ENCODE measurements at places on chromosomes 3 and 15.

DNA sequence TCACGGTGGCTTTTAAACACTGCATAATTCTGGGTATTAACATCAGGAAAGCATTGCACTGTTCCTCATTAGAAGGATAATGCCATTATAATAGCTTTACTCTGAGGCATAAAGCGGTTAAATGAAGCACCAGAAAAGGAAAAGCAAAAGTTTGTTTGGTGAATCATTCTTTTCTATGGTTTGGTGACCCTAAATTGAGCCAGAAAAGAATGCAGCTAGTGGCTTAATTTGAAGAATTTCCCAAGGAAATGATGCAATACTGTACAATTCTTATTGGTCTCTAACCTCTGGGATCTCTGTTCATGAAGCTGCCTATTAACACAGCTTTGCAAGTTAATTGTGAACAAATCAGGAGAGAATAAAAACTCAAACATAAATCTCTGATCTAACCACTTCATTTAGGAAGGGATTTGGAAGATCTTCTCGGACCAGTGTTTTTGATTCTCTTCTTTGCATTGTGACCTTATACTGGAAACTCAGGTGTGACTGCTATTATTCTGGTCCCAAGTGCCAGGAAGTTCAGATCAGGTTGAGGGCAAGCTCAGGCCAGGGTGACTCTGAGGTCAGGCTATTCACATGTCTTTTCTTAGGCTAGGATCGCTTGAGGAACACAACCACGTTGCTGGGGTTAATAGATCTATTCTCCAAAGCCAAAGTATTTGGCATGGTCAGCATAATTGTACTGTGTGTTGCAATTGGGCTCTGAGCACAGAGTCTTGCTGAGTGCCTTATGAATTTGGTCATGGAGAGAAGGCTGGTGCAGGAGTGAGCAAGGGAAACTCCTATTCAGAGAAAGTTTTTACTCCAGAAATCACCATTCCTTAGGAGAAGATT, 11.3 kb upstream of the DLG1 start:
- no peak for DNase-seq

GRCh38 chr15:25783607-25784540, 79.3 kb downstream of the ATP10A start:
- peak; percentile 38 for DNase-seq

DNA sequence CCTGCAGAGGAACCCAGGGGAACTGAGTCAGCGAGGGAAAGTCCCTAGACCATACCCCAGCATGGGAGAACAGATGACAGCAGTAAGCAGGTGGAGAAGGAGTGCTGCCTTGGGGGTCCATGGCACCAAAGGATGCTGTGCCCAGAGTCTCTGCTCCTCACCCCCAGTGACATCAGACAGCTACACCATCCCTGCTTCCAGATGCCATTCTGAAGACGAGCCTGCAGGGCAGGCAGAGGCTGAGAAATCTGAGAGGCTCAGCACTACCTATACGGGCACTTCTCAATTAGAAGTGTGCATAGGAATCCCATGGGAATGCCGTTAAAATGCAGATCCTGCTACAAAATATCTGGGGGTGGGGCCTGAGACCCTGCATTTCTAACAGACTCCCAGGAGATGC, 211.3 kb upstream of the NSMCE3 start:
- DNase-seq, result no peak

- DNase-seq, result peak; percentile 33
These were observed 175.8 kb downstream of the FOXB1 start for GRCh38 chr15:60179786-60180391.

GRCh38 chr15:90106522-90107117, 4.4 kb upstream of the IDH2 start:
- DNase-seq, result peak; percentile 92

- no peak for DNase-seq
These were observed 1.4 kb upstream of the BHLHE40 start for GRCh38 chr3:4977853-4978203.

GRCh38 chr3:46913644-46914043, 36.1 kb downstream of the PTH1R start:
- no peak for DNase-seq

DNA sequence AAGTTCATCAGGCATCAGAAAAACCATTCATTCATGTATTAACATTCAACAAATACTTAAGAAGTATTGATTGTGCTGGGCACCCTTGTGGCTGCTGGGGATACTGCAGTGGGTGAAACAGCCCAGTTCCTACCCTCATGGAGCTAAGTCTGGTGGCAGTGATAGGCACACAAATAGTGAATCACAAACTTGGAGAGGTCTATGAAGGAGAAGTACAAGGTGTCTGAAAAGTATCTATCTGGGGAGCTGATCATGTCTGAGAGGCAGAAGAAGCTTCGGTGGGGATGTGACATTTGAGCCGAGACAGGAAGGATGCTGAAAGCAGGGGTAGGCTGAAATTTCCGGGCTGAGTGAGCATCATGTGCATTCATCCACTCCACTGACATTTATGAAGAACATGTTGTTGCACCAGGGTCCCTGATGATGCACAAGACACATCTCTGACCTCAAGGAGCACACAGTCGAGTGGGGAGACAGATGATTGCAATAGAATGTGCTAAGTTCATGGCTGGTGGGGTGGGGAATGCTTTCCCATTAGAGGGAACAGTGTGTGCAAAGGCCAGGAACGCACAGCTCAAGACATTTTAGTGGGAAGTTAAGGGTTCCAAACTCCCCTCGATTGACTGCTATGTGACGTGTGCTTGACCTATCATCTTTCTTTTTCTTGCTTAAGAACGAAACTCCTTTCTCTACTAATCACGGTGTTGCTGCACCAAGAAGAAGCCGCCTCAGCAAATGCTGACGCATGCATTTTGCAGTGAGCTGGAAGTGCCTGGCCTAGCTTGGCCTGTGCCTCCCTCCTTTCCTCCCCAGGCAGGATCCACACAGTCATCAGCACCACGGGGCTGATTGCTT, 309.1 kb upstream of the ICE2 start:
- no peak for DNase-seq

GRCh38 chr3:191762323-191762960, 301.5 kb downstream of the PYDC2 start:
- no peak for DNase-seq

GRCh38 chr3:188205992-188206416, 52.0 kb downstream of the LPP start:
- DNase-seq, result peak; percentile 15

DNA sequence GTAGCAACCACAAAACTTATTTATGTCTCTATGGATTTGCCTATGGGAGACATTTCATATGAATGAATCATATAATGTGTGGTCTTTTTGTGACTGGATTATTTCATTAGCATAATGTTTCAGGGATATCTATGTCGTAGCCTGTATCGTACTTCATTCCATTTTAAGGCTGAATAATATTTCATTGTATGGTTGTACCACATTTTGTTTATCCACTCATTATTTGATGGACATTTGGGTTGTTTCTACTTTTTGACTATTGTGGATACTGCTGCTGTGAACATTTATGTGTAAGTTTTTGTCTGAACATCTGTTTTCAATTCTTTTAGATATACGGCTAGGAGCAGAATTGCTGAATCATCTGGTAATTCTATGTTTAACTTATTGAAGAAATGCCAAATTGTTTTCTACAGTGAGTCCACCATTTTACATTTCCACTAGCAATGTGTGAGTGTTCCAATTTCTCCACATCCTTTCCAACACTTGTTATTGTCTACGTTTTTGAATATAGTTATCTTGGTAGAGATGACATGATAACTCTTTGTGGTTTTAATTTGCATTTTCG, 134.4 kb upstream of the DAZL start:
- DNase-seq, result no peak

DNA sequence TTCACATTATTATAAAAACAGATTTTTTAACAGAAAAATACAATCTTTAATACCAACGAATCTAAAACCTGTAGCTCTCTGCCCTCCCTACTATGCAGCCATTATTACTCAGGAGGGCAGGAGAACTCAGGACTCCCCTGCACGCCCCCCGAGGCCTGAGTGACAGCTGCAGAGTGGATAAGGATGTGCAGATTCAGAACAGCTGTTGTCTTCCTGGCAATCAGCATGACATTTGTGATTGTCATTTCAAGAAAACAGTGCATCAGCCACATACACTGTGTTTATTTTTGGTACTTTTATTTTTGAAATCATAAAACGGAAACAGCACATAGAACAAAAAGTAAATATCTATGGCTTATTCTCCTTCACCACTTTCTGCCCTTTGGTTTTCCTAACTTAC, 450.8 kb downstream of the OCA2 start:
- DNase-seq, result no peak

DNA sequence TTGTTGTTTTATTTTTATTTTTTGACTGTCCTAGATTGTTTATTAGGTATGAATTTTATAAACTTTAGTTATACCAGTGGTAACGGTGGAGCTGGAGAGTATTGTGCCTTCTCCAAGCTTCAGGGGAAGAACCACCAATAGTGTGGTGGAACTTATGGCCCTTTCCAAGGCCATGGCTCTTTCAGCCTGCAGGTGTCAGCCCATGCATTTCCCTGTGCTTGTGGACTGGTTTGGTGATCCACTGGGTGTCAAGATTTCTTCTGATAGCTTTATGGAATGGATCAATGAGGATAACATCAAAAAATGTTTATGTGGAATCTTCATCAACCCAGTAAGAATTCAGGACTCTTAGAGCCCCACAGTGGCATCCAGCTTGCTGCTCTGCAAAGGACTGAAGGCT, 19.2 kb upstream of the SCAMP5 start:
- DNase-seq, result no peak

DNA sequence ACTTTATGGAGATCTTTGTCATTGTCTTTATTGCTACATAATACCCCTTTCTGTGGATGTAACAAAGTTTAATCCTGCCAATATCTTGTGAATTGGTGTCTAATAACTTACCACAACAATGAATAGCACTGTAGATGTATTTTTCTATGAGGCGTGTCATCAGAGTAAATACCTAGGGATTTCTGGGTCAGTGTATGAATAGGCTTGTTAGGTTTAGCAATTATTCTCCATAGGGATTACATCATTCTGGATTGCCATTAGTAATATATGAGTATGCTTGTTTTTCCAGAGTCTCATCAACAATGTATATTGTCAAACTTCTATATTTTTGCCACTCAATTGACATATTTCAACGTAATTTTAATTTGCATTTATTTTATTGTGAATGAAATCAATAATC, 67.9 kb downstream of the UNC13C start:
- no peak for DNase-seq

GRCh38 chr3:192090586-192090985, 629.6 kb downstream of the PYDC2 start:
- DNase-seq, result no peak

GRCh38 chr3:184583578-184584451, 22.2 kb downstream of the EPHB3 start:
- peak; percentile 85 for DNase-seq

GRCh38 chr3:42891042-42891441, 14.9 kb upstream of the ZNF662 start:
- no peak for DNase-seq

DNA sequence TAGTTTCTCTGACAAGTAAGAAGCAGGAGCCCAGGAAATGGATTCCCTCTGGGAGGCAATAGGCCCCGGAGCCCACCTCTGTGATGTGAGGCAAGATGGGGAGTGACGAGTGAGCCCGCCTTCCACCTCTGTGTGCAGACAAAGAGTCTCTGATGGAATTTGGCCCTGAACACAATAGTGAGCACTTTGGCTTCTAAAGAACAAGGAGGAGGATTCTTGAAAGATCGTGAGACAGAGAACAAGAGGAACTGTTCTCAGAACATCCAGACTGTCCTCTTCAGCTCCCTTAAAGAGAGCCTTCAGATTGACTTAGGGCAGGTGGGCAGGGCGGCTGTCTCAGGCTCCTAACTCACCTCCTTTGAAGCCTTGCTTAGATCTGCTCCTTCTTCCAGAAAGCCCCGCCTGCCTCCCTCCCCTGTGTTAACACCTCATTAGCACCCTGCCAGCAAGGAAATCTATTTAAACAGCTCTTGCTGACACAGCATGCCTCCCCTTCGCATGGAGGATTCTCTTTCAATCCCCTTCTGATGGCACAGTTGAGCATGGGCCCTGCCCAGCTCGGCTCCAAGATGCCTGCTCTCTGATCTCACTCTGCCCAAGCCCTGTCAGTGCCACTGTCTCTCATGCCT, 430.3 kb downstream of the NTRK3 start:
- DNase-seq, result no peak

GRCh38 chr15:91150502-91151160, 50.6 kb downstream of the SV2B start:
- peak; percentile 63 for DNase-seq

DNA sequence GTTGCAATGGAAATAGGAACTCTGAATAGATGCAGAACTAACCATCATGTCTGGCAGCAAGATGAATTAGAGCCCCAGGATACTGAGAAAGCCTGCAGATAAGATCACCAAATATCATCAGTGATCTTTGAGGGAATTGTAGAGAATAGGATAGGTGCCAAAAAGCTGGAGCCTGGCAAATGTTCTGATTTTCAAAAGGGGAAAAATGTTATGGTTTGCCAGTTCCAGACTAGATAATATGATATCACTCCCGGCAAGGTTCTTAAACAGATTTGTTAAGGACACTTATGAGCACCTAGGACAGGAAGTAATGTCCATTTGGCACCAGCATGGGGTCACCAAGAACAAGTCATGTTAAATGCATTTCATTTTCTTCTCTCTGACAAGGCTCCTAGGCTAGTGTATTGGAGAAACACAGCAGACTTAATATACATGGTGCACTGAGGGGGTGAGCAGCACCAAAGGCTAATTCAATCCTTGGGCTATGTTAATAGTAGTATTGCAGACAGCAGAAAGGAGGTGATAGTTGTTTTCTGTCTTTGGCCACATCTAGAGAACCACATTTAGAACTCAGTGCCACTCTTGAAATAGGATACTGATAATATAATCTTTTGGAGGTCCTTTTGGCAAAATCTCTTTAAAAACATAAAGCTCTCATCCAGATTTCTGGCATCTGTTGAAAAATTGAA, 4.8 kb downstream of the SRGAP3 start:
- no peak for DNase-seq

DNA sequence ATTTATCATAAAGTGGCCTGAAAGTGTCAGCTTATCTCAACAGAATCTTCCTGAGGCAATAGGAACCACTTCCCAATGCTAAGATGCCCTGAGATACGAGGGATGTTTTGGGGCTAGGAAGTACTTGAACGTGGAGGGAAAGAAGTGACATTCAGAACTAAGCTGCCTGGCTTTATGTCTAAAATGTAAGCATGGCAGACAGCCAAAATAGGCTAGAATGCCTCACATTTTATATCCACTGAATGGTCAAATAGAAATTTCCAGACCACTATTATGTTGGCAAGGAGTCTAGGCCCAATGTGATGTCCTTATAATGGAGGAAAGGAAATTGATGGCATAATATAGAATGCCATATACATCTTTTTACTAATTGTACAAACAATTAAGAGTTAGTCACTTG, 154.9 kb downstream of the PEX5L start:
- no peak for DNase-seq

DNA sequence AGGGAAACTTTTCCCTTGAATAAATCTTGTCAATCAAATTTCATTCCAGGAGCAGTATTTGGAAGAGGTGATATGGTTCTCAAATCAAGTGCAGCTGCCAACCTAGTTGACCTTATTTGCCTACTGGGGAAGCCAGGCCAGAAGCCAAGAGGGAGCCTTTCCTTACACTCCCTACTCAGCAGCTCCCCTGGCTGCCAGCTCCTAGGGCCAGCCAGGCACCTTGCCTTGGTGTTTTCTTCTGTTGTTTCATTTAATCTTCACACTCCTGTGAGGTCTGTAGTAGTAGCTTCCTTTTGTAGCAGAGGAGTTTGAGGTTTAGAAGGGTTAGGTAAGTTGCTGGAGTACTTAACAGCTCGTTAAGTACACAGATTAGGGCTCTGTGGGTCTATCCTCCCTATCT, 22.6 kb downstream of the MKRN2OS start:
- DNase-seq, result no peak

- no peak for DNase-seq
These were observed 14.9 kb downstream of the LIPH start for GRCh38 chr3:185537369-185537970.

All from WERI-Rb-1 (cell line).